Stimulated activated CD4-positive, alpha-beta T cell treated with anti-CD3 and anti-CD28 coated beads, Interleukin-1b, Interleukin-23, amount 100 ng/mL, for 1 hour (primary cell): ENCODE measurements at places on chromosomes 2 and 18.

- DNase-seq: no peak
These were observed 61.3 kb downstream of the TSN start for GRCh38 chr2:121816797-121817196.

- DNase-seq: no peak
These were observed 125.5 kb downstream of the MARCHF4 start for GRCh38 chr2:216246766-216247165.

- DNase-seq: no peak
These were observed 26.2 kb downstream of the OLA1 start for GRCh38 chr2:174222154-174222553.

DNA sequence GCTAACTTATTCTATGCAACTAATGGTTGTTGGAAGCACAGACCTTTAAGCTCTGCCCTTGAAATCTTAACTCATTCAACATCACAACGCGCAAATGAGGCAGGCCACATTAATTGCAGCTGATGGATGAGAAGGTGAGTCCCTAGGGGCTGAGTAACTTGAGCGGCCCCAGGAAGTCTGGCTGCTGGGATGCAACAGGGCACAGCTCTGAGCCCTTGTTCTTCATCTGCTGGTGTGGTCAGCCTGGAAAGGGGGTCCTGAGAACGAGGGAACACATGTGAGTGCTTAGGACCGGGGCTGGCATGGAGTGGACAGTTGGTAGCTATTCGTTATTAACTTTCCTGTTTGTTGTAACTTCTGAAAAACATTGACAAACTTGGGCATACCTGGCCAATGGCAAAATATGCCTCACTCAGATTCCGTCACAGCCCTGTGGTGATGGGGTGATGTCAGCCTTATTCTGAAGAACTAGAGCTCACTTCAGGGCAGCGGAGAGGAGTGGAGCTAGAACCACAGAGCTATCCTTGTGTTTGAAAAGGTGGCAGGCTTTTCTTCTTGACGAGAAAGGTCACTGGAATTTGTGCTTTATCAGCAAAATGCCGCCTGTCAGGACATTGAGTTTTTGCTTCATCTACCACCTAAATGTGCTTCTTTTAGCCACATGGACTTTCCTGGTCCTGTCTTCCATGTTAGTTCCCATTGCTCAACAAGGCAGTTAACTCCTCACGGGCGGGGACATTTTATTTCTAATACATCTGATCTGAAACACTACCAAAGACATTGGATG lies 145.9 kb upstream of the FHL2 start:
- no peak for DNase-seq

DNA sequence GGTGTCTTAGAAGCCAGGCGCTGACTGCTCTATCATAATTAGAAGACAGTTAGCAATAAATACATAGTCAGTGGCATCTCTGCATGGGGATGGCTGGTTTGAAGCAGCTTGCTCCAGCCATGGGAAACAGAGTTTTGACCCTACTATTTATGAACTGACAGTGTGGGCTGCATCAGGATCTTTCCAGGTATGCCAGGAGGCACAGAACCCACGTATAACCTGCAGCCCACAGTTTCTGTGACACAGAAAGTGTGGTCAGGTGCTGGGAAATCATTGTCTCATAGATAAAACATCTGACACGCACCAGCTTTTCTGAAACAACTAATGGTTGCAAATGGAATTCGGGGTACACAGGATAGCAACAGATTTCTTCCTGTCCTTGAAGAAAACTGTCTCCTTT lies 34.7 kb downstream of the INPP4A start:
- DNase-seq: no peak

GRCh38 chr2:235142601-235143000 lies 190.8 kb downstream of the SH3BP4 start:
- DNase-seq: no peak

- DNase-seq: no peak
These were observed 133.5 kb downstream of the GLI2 start for GRCh38 chr2:120869036-120869729.

GRCh38 chr2:33395655-33396249 lies 80.7 kb upstream of the RASGRP3 start:
- DNase-seq: peak; percentile 4

GRCh38 chr2:127453392-127454171 lies 35.4 kb downstream of the PROC start:
- no peak for DNase-seq

DNA sequence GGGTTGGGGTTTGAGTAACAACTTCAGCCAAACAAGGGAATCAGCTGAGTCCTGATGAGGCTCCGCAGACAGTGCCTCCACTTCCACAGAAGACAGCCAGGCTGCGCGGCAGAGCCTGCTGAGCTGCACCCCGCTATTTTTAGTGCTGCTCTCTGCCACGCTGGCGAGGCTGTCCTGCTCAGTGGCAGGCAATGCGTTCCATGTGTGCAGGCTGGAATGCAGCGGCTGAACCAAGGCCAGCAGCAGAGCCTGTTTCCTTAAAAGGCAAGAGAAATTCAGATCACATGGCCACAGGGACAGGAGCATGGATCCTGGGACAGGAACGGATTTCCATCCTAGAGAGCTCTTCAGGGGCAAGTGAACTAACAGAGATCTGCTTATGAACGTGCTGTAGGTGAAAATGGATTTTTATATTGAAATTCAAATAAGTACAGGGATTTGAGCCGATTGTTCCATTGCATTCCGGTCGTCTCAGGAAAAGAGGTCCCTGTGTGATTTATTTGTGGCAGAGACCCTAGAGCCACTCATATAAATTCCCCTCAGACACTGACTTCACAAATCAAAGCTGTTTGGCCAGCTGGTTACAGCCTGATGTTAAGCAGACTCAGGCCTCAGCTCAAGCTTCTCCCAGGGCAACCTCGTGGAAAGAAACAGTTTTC lies 98.7 kb downstream of the COL6A3 start:
- DNase-seq: no peak

- DNase-seq: peak; percentile 43
These were observed 46.9 kb upstream of the USP14 start for GRCh38 chr18:111306-112014.

GRCh38 chr18:6558446-6559156 lies 143.9 kb upstream of the L3MBTL4 start:
- DNase-seq: no peak
